H9 (cell line): ENCODE measurements at places on chromosomes 12 and 14.

DNA sequence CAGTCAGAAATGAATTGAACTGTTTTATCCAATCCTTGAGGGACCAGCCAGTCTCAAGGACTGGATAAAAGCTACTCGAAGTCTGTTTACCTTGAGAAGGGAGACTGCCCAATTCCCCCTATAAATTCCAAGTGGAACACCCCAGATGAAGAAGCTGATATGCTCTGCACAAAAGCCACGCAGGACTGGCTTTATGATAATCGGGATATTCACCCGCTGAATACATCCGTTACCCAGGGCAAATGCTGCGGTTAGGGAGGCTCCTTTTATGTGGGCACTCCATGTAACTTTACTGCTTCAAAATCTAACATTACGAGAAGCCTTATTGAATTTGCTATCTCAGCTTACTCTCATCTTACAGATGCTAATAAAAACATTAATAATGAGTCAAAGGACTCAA, 119.1 kb downstream of the DENND5B start:
- DNase-seq = no peak

- DNase-seq = no peak
Observed at GRCh38 chr12:13986031-13986430, 4.6 kb upstream of the GRIN2B start.

GRCh38 chr12:43937947-43938346, 102.1 kb downstream of the TMEM117 start:
- DNase-seq = peak; percentile 35

- DNase-seq = no peak
Observed at GRCh38 chr12:62194616-62195015, 65.6 kb upstream of the USP15 start.

GRCh38 chr12:77947330-77947729, 116.6 kb downstream of the NAV3 start:
- no peak for DNase-seq

DNA sequence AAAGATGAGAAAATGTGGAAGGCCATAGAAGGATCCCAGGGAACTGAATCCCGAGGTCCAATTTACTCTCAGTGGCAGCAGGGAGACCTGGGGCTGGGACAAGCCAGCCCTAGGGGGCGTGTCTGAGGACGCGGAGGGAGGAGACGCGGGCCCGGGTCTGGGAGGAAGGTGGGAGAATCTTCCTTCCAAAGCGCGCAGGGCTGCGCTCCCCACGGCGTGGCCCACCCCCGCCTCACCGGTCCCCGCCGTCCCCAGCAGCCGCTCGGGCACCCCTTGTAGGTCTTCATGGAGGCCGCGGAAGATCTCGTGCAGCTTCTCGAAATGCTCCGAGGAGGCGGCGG, 323 bp downstream of the VTI1B start:
- peak; percentile 78 for DNase-seq

- DNase-seq = no peak
Observed at GRCh38 chr12:75366629-75367028, 24.3 kb upstream of the GLIPR1L2 start.

DNA sequence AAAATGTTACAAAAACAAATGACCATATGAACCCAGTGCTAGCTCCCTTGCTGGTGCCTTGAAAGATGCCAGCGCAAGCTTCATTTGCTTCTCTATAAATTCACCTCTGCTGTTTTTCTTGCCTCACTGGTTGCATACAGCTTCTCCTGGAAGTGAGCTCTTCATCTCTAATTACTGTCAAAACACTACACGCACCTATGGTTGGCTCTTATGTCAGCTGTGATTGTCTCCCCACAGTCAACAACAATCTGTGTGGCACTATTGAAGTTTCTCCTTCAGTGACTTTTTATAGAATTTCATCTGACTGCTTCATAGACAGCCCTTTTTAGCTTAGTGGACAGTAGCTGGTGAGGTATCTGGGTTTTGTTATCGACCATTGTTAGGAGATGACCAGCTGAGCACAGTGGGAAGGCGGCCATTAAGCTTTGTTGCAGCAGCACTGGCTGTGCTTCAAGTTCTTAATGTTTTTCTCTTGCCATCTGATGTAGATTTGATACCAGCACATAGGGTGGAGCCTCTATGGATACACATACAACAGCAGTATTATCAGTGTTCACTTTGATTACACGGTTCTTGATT, 131.8 kb downstream of the KITLG start:
- DNase-seq = no peak

GRCh38 chr12:27424631-27425230, 21.8 kb upstream of the SMCO2 start:
- DNase-seq = no peak

DNA sequence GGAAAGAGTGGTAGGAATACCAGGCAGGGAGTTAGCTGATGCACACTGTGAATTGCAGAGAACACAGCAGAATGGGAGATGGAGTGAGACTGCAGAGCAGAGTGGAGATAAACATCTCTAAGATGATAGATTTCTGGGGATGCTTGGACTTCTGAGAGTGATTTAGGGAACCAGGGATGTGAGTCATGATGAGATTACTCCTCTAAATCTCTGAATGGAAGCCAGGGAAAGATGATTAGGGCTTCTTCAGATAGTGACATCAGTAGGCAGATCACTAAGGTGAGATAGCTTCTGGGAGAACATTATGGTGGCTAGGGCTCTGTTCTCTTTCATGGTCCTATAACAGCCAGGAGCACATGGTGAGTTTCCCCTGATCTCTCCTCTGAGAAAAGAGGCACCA, 501.5 kb upstream of the USP15 start:
- DNase-seq = no peak

GRCh38 chr14:46820291-46820690, 168.7 kb upstream of the RPL10L start:
- DNase-seq = peak; percentile 38

- no peak for DNase-seq
Observed at GRCh38 chr14:99407416-99407815, 73.2 kb downstream of the SETD3 start.

GRCh38 chr12:26767116-26767515, 65.9 kb downstream of the ITPR2 start:
- no peak for DNase-seq

DNA sequence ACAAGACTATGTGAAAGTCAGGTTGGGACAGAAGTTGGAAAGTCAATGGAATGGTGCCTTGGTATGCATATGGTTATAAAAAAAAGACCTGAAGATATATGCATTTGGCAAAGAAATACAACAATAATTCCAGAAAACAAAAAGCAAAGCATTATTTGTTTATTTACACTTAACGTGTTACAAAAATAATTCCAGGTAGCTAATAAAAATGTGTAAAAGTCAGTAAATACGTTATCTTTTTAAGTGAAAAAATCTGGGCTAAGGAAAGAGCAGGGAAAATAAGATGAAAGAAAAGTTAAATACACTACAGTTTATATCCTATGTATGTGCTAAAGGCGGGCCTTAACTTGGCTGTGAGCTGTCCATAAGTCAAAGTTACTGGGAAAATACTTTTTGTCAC, 266.3 kb downstream of the MED13L start:
- no peak for DNase-seq

DNA sequence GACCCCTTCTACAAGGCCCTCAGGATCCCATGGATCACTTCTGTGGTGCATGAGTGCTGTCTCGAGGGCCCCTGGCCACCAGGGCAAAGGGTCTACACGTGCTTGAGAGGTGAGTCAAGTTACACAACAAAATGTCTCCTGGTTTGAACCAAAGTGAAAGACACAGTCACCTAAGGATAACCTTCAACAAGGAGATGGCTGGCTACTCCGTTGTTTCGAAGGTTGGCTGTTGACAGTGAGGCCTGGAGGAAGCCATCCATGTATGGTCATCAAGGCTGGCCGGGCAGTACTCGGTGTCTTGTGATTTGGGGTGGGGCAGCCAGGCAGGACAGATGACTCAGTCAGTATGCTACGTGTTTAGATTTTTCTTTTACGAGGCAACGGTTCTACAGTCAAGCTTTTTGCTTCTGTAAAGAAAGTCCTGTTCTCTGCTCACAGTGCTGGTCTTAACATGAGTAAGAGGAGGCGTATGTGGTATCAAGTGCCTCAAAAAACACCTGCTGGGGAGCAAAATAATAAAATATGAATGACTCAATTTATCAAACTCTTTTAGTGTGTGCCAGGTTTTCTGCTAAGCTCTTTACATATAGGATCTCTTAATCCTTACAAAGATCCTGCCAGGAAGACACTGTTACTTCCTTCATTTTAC, 18.0 kb upstream of the NT5DC3 start:
- DNase-seq = no peak

GRCh38 chr12:122726080-122726558, 4.5 kb downstream of the HCAR1 start:
- peak; percentile 45 for DNase-seq

GRCh38 chr12:120264904-120265472, 542 bp downstream of the PXN start:
- no peak for DNase-seq

GRCh38 chr14:69153152-69153872, 393 bp upstream of the DCAF5 start:
- DNase-seq = peak; percentile 92

GRCh38 chr12:10362828-10363657, 26.8 kb downstream of the KLRK1 start:
- no peak for DNase-seq
